ENCODE measurements at places on chromosomes 13 and 19. TPM values are rescaled to one million over a fixed set of nuclear protein-coding genes. Genes with fewer than 3 reads are reported as not detected.

- DNase-seq: no peak
These were observed 1308.2 kb downstream of the PCDH9 start for GRCh38 chr13:65921933-65922332.

DNA sequence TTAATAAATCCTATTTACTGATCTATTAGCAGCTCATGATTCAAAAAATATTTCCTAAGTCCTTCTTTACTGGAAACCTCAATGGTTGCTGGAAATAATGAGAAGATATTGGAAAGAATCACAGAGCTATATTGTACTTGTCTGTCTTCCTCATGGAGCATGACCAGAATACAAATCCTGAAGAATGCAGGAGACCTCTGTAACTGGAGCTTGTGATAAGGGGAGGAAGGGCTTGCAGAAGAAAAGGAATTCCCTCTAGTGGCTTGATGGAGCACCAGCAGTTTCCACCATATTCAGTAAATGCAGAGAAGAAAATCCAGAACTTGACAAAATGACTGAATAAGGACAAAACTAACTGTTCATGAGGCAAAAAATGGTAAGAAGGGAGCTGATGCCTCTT lies 1333.1 kb downstream of the EFNB2 start:
- DNase-seq: no peak

- DNase-seq: no peak
These were observed 14.6 kb downstream of the AKT2 start for GRCh38 chr19:40270362-40271089.

Gene NRTN
- 2.5 TPM for polyA plus RNA-seq

DNA sequence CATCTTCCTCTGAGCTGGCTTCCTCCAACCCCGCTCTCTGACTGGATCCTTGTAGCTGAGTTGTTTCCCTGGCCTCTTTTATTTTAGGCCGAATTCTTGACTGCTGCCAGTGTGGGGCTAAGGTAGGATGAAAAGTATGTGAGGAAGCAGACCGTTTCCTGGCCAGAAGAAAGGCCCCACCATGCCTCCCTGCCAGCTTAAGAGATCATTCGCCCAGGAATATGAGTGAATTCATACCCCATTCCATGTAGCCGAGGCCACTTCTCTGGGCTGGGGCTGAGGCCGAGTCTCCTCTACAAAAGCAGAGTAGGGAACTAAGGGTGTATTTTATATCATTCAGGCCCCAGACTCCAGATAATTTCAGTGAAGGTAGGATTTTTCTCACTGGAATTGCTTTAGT lies 32.3 kb downstream of the NFIX start:
- no peak for DNase-seq

Gene ZNF570
- polyA plus RNA-seq: 11.8 TPM

DNA sequence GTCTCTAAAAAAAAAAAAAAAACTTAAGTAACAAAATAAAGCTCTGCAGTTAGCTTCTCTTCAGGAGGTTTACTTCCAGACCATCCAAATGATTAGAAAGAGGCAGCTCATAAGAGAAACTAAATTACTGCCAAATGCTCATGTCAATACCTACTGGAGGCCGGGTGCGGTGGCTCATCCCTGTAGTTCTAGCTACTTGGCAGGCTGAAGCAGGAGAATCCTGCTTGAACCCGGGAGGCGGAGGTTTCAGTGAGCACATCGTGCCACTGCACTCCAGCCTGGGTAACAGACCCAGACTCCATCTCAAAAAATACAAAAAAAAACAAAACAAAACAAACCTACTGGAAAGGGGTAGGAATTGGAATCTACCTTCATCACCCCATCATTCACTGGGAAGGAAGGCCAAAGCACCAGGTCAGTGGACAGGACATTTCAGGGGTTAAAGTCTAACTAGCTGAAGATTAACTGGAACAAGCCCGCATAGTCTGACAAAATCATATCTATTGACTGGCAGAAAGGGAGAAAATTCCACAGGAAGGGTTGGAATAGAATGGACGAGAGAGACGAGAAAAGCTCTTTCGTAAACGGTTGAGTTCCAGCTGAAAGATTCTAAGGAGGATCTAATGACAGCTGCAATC lies 1.3 kb downstream of the ZFP14 start:
- DNase-seq: peak; percentile 2

GRCh38 chr13:41961466-41961760 lies 504 bp upstream of the VWA8 start:
- DNase-seq: no peak
